ENCODE measurements at places on chromosomes 4 and X.

DNA sequence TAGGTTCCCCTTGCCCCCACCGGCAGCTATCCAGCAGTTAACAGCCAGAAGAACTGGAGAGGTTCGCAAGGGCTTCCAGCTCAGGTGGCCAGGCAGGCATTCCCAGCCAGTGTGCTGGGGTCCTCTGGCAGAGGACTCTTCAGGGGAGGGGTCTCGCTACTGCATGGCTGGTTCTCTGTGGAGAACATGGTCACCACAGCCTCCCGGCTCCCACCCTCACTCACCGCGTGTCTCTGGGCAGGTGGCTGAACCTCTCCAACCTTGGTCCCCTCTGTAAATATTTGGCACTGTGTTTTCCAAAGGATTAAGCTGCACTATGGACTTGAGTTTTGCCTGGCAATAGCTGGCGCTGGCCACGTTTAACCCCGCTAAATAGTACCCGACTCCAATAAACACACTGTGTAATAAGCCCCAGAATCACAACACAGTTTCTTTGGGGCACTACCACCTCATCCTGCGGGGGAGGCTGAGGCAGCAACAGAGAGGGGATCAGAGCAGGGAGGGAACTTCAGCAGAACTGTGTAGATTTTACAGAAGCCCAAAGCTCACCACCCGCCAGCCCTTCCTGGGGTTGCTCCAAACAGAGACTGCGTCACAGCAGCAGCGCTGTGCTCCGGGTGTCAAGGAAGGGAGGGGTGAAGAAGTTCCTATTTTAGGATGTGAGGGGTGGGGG lies 15.2 kb downstream of the BCOR start:
- DNase-seq = no peak

- no peak for DNase-seq
These were observed 82.8 kb downstream of the USP46 start for GRCh38 chr4:52576326-52576725.

GRCh38 chr4:86431543-86432116 lies 71.8 kb upstream of the MAPK10 start:
- no peak for DNase-seq

- DNase-seq = no peak
These were observed 24.3 kb upstream of the TET2 start for GRCh38 chr4:105122350-105122749.

DNA sequence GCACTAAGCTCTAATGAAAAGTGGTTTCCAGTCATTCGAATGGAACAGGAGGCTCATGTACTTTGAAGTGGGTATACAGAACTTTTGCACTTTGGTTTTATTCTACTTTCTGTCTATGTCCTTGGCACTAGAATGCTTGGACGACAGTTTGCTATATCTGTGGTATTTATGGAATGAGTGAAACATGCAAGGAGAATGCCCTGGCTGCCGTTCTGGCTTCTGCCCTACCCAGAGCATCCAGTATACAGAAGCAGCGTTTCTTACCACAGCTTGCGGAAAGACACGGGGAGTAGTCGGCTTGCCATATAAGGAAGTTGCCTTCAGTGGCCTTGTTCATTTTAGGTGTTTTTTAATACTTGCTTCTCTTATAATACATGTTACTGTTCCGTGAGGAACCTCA lies 98.0 kb downstream of the TBL1X start:
- DNase-seq = no peak

DNA sequence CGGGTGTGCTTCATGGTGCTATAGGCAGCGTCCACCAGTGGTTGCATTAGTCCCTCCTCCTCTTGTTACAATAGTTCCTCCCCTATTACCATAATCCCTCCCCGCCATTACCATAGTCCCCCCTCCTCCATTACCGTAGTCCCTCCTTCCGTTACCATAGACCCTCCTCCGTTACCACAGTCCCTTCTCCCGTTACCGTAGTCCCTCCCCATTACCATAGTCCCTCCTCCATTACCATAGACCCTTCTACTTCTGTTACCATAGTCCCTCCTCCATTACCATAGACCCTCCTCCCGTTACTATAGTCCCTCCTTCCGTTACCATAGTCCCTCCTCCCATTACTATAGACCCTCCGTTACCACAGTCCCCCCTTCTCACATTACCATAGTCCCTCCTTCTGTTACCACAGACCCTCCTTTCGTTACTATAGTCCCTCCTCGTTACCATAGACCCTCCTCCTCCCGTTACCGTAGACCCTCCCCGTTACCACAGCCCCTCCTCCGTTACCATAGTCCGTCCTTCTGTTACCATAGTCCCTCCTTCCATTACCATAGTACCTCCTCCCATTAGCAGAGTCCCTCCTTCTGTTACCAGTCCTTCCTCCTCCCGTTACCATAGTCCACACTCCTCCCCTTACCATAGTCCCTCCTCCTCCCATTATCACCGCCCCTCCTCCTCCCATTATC lies 129.6 kb downstream of the DHRSX start:
- DNase-seq = no peak

- DNase-seq = no peak
These were observed 13.8 kb downstream of the DGKQ start for GRCh38 chr4:959338-960139.

DNA sequence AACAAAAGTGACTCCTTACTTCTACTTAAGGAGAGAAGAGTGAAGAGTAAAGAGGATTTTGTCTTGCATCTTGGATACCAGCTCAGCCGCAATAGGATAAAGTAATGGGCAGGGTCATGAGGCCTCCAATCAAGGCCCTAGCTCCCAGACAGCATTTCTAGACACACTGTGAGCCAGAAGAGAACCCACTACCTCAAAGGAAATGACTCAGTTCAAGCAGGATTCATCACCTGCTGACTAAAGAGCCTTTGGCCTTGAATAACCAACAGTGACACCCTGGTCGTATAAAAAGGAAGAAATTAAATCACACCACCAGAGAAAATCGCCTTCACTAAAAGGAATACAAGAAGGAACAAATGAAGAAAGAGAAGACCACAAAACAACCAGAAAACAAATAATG lies 416.1 kb downstream of the PCDH18 start:
- no peak for DNase-seq

GRCh38 chr4:95142932-95143331 lies 385.2 kb downstream of the BMPR1B start:
- DNase-seq = no peak

DNA sequence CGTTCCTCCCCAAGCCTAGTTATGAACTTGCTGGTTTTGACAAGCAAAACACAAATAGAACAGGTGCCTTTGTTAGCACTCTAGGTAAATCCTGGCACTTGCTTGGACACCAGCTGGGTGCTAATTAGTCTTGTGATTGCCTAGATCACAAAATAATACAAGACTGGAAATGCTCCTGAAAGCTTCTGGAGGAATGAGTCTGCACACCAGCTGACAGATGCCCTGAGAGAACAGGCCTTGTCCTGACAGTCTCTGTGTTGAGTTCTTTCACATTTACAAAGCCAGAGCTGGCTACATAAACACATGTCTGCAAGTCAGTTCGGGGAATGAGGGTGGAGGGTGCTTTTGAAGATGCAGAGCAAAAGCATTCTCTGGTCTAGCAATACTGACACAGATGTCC lies 93.8 kb downstream of the ELOVL6 start:
- DNase-seq = no peak

GRCh38 chr4:113610537-113610936 lies 151.0 kb downstream of the CAMK2D start:
- no peak for DNase-seq

GRCh38 chr4:187235456-187236170 lies 512.0 kb upstream of the FAT1 start:
- DNase-seq = no peak

DNA sequence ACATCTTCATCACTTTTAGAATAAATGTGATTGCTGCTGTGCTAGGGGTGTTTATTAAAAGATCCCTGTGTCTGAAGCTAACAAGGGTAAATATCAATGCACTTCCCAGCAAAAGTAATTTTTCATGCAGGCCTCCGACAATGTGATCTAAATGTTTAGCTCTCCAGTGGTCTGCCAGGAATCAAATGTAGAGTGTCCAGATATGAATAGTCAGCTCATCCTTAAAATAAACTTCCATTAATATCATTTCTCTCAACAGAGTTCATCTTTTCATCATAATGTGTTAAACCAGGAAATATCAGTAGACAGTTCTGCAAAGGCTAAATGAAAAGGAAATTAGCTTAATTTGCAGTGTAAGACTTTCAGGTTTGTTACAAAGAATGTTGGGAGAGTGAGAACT lies 102.2 kb upstream of the EGFL6 start:
- DNase-seq = no peak

DNA sequence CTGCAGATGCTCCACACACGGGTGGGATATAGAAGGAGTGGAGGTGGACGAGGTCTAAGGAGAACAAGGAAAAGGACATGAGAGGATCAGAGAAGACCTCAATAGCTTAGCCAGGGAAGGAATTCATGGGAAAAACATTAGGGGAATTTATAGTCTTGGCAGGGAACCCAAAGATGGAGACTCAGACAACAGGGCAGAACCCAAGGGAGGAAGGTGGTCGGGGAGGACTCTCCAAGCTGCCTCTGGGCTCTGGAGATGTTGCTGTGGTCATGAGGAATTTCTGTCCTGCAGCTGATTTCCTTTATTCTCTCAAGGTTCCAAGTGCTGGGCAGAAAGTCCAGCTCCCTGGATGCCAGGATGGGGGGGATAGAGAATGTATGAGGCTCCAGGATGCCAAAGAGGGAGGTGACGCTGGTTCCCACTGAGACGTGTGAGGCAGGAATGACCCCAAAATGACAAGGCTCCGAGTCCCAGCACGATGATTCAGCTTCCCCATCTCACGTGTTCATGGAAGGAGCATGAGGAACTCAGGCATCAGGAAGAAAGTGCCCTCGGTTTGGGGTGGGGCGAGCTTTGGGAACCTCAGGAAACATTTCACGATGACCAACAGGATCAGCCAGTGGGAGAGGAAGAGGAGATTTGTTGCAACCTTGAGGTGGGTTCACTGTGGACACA lies 57.0 kb upstream of the PPP2R3B start:
- DNase-seq = no peak

DNA sequence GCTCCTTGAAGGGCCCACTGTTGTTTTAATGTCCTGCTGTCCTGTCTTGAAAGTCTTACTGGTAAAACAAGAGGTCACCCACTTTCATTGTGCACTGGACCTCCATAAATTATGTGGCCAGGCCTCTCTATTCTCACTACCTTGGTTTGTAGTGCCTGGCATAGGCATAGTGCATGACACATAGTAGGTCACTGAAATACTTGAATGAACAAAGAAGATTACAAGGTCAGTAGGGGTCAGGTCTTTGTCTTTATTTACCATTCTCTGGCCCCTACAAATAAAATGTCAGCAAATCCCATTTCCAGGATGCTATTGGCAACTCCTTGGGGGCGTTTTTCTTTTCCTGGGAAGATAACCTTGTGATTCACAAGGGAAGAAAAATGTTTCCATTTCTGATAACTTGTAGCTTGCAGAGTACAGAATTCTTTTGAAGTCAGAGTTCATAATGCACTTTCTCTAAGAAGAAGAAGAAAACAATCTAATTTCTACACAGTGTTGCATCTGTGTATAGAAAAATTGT lies 1.4 kb downstream of the PGM2 start:
- DNase-seq = no peak

GRCh38 chr4:174281182-174281737 lies 2.2 kb downstream of the FBXO8 start:
- DNase-seq = no peak

- no peak for DNase-seq
These were observed 656.0 kb upstream of the HS3ST1 start for GRCh38 chr4:12084690-12085089.

DNA sequence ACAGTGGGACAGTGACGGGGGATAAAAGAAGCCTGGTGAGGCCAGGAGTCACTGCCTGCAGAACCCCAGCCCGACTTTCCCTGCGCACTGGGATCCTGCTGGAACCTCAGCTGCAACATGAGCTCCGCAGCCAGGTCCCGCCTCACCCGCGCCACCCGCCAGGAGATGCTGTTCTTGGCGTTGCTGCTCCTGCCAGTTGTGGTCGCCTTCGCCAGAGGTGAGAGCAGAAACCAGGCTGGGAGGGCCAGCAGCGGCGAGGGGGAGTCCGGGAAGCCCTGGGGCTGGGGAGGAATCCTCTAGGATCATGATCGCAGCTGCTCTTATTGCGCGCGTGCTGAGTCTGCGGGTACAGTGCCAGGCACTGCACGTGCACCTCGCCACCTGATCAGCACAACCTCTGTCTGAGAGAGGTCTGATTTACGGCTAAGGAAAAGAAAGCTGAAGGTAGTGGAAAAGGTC lies at the start of gene PF4V1:
Gene PF4V1, plus strand, starts transcription at position 51 of the 459 bp plus-strand sequence. Its CDS starts 67 bp downstream, at position 118.
- DNase-seq = no peak

DNA sequence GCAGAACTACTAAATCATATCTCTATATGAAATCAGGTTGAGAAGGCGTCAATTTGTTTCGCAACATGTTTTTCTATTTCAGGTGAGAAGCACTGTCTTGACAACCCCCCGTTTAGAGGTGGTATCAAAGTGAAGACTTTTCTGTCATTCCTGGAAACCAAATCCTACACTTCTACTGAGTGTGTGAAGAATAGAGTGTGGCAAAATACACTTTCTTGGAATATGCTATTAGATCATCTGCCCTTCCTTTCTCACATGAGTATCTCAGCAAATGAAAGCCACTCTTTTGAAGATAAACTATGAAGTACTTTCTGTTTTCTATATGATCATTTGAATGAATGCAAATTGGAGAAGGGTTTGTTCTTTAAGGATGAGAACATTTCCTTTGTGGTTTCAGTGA lies 174.0 kb upstream of the FMR1 start:
- no peak for DNase-seq

DNA sequence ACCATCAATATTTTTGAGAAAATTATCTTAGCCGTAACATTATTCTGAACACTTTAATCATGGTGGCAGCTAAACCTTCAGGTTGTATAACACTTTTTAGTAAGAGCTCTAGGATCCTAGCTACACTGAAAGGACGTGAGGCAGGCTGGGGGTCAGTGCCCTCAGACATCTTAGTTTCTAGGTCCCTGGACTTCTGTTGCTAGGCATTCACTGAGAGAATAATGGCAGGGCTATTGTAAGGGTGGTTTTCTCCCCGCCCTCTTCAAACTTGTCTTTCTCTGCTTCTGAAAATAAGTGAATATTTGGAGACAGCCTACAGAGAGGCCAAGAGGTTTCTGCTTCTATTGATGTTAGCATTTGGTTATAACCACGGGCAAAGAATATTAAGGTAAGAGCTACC lies 15.4 kb upstream of the MMRN1 start:
- no peak for DNase-seq

- no peak for DNase-seq
These were observed 159.4 kb upstream of the GPC4 start for GRCh38 chrX:133574716-133575115.

DNA sequence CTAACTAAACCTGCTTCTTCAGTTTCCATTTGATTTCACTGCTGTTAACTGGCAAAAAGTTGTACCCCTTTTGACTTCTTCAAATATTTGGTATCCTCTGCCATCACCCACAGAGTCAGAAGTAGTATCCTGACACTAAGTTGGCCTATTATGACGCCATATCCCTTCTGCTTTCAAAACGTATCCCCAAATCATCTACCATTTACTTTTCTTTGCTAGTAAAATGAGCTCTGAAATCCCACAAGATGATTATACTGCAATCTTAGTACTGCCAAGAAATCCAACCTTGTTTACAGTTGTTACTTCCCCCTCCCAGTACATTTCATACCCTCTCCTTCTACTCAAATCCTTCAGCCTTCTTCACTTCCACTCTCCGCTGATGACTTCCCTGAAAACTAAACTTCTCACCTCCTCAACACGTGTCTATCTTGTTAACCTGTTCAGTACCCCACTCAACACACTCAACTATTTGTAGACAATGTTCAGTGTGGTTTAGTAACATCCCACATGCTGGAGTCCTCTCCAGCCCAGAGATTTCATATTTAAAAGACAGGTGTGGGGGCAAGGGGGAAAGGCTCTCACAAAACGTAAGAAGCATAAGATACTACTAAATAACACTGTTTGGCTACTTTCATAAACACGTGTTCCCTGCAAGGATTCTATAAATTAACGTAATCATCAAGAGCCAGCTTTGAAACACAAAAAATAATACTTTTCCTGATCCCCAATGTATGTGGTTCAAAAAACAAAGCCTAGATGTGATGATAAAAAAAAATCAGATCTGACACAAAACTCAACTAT lies 1.3 kb downstream of the NAF1 start:
- DNase-seq = peak; percentile 22

All from common myeloid progenitor, CD34-positive (primary cell).